ENCODE measurements at places on chromosomes 12 and 14.

GRCh38 chr14:80946187-80946586 is 4.6 kb upstream of the CEP128 start:
- no peak for DNase-seq

DNA sequence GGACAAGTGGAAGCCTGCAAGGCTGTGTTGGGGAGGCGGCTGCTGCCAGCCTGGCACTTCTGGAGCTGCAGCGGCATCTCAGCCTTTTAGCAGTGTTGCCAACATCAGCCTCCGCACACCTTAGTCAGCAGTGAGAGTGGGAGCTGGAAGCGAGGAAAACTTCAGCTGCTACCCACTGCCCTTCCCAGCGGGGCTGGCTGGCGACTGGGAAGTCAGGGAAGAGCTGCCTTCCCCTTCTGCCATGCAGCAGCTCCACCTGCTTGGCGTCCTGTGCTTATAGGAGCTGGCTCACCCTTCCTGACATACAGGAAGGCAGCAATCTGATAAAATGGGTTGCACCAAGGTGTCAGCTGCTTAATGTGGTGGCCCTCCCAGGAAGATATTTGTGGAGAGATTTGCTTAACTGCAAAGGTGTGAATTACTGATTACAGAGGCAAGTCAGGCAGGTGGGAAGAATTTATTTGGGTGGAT is 15.4 kb upstream of the PLEKHG3 start:
- DNase-seq, result no peak

GRCh38 chr12:5000204-5000603 is 43.5 kb upstream of the KCNA5 start:
- DNase-seq, result no peak

DNA sequence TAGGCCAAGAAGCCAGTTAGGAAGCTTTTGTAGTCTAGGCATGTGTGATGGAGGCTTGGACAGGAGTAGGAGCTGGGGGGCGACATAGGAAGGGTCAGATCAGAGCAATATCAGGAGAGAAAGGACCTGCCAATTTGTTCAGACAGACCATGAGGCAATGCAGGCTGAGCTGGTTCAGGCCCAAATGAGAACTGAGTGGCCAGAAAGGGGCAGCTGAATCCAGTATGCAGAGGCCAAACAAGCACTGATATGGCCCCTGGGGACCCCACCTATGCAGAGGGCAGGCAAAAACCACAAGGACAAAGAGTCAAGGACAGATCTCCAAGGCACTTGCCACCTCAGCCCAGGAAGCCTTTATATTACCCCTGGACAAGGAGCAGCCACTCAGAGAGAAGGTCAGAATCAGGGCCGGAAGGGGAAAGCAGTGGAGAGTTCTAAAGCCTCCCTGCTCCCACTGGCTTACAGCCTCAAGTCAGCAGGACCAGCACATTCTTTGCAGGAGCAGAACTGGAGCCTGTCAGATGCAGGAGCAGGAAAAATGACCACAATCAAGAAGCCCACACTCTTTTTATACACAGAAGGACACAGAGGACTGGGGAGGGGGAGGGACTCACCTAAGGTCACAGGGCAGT is 37.2 kb downstream of the CLMN start:
- DNase-seq, result no peak

- DNase-seq, result no peak
Measured at GRCh38 chr12:2288471-2288870, 235.7 kb downstream of the CACNA1C start.

DNA sequence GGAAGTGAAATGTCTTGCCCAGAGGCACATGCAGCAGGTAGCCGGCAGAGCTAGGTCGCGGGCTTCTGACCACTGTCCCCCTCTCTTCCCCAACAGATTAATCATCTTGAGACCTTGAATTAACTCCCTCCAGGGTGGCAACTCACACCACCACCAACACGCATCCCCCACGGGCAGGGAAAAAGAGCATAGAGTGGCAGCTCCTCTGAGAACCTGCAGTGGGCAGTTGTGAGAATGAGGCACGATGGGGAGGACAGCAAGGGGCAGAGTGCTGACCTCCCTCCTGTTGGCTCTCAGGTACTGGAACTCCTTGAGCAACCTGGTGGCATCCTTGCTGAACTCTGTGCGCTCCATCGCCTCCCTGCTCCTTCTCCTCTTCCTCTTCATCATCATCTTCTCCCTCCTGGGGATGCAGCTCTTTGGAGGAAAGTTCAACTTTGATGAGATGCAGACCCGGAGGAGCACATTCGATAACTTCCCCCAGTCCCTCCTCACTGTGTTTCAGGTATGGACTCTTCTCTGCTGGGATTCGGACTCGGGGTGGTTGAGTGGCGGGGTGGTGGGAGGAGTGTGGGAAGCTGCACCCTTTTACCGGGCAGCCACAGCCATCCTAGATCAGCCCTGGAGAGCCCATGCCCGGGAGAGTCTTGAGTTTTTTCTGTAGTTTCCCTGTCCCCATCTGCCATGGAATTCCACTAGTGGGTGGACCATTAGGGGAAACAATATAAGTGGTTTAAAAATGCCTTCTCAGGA is 213.3 kb upstream of the FKBP4 start:
- DNase-seq, result no peak

GRCh38 chr12:105091476-105092206 is 7.4 kb upstream of the ALDH1L2 start:
- no peak for DNase-seq

GRCh38 chr12:122174155-122174845 is at the start of gene IL31:
Gene IL31 (minus strand): TSS chr12:122174221. CDS start chr12:122174172, 49 bp downstream.
- no peak for DNase-seq

GRCh38 chr12:53746592-53747092 is 5.1 kb downstream of the CISTR start:
- DNase-seq, result peak; percentile 72

DNA sequence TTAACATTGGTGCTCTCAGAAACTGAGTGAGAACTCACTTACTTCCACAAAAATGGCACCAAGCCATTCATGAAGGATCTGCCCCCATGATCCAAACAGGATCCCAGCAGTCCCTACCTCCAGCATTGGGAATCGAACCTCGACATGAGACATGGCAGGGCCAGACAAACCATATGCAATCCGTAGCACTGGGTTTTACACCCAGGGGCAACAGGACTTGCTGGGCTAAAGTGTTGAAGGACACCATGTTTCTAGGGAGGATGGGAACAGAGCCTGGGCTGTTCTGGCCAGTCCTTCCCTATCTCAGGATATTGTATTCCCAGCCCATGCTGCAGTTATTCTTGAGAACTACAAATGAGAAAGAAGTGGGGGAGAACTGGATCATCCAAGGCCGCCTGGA is 36.6 kb downstream of the SERPINA3 start:
- DNase-seq, result no peak

- DNase-seq, result no peak
Measured at GRCh38 chr12:27233814-27234213, 10.3 kb upstream of the STK38L start.

DNA sequence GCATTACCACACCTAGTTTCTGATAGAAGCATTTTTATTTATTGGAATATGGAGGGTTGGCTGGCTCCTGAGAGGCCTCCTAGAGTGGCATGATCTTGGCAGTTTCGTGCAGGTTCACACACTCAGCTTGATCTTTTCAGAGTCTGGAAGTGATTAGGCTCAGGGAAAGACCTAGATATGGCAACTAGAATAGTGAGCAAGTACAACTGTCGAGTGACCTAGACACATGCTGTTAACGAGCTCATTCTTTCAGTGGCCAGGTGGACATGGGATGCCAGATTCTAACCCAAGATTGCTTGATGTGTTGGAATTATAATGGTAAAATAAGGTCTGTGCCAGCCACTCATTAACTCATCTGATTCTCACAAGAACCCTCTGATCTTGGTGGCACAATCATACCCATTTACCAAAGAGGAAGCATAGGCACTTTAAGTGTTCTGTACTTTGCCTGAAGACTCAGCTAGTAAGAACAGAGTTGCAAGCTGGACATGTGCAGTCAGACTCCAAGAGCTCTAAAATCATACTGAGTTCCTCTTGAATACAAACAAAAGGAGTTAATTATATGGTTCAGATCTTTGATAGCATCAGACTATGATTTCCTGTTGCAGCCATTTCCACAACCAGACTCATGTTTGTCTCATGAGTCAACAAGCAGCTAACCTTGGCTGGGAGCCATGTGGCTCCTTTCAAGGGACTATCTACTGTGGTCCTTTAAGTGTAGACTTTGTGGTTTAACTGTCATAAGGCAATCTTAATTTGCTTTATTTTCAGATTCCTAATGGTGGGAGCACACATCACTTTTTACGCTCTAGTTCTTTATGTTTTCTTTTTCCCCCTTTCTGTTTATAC is 144.2 kb downstream of the PLEKHA5 start:
- no peak for DNase-seq

DNA sequence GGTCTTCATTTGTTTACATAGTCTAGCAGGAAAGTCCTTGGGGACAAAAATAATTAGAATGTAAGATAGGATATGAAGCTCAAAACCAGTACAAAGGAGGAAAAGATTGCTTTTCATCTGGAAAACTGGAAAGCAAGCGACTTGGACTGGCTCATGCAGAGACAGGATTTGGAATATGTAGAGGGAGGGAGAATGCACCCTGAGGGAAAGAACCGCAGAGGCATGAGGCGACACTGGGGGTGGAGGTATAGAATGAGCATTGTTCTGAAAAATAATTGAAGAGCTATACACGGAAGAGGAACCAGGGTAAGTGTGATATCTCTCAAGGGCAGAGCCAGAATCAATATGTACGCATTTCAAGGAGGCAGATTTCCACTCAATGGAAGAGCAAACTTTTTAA is 85.5 kb downstream of the PLEKHG3 start:
- no peak for DNase-seq

DNA sequence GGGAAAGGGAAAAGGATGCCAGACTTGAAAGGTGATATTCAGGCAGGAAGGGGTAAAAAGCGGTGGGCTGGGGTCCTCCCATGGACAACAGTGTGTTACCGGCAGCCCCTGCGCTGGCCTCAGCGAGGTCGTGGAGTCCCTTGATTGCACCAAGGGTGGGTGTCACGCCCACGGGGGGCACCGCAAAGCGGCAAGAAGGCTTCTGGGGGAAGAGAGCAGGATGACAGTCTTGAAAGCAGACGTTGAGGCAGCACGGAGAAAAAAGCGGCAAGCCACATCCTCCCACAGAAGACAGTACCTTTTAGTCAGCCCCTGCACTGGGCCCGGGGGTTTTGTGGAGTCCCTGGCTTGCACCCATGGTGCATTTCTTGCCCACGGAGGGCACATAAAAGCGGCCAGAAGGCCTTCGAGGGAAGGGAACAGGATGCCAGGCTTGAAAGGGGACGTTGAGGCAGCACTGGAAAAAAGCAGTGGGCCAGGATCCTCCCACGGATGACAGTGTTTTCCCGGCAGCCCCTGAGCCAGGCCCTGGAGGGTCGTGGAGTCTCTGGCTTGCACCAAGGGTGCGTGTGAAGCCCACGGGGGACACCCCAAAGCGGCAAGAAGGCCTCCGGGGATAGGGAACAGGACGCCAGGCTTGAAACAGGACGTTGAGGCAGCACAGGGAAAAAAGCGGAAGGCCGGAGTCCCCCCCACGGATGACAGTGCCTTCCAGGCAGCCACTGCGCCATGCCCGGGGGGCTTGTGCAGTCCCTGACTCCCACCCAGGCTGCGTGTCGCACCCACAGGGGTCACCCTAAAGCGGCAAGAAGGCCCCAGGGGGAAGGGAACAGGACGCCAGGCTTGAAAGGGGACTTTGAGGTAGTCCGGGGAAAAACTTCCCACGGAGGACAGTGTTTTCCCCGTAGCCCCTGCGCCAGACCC is 162.2 kb upstream of the ALG10B start:
- DNase-seq, result no peak

GRCh38 chr12:3630621-3631271 is 122.2 kb downstream of the CRACR2A start:
- DNase-seq, result no peak

Measured in activated naive CD8-positive, alpha-beta T cell treated with anti-CD3 and anti-CD28 coated beads, Interleukin-2, amount 50 U/mL, for 16 hours (primary cell).